Activated T-cell treated with anti-CD3 and anti-CD28 coated beads, Interleukin-2, amount 50 U/mL, for 48 hours (primary cell): ENCODE measurements at places on chromosomes 6 and 20.

DNA sequence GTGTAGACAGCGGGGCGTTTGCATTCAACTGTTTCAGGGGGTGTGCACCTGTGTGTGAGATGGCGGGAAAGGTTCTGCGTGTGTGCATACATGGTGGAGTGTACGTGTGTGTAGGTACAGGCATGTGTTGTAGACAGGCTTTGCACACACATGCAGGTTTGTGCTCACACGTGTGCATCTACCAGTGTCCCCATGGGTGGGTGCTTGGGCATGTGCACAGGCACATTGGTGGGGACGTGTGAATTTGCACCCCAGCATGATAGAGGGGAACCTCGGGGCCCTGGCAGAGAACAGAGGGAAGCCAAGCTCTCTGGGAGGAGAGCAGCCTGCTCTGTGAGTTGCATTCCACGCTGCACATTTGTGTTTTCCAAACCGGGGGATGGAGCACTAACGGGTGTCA is 250.2 kb downstream of the PREX1 start:
- no peak for DNase-seq

- DNase-seq: no peak
Observed at GRCh38 chr20:34512955-34513419, 3.2 kb upstream of the DYNLRB1 start.

- DNase-seq: no peak
Observed at GRCh38 chr6:13272131-13273046, 55.9 kb downstream of the TBC1D7 start.

DNA sequence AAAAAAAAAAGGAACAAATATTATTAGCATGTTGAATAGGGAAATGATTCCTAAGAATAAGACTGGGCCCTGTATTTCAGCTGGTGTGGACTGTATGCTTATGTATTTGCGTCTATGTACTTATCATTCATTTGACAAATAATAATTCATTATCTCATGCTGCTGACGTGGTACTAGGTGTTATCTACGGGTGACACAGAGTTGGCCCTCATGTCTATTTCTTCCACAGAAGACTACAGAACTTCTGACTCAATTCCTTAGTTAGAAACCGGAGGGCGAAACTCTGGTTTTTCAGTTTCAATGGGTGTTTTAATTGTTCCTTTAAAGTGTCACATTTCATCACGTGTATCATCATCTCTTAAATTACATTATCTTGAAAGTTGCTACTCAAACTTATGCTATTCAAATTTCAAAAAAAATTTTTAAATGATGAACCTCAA is 305.9 kb downstream of the CLIC5 start:
- no peak for DNase-seq
